Naive thymus-derived CD4-positive, alpha-beta T cell (primary cell): ENCODE measurements at places on chromosomes 1 and 21. TPM values are rescaled to one million over a fixed set of nuclear protein-coding genes. Genes with fewer than 3 reads are reported as not detected.

LCE3E gene
- total RNA-seq: not detected

FAM72D gene
- 4.7 and 4.9 TPM in 2 replicates for total RNA-seq

S100A7A gene
- not detected for total RNA-seq

LRRC8D gene
- 33.1 and 37.3 TPM in 2 replicates for total RNA-seq

KIAA0040 gene
- 23.8 TPM for total RNA-seq

DNA sequence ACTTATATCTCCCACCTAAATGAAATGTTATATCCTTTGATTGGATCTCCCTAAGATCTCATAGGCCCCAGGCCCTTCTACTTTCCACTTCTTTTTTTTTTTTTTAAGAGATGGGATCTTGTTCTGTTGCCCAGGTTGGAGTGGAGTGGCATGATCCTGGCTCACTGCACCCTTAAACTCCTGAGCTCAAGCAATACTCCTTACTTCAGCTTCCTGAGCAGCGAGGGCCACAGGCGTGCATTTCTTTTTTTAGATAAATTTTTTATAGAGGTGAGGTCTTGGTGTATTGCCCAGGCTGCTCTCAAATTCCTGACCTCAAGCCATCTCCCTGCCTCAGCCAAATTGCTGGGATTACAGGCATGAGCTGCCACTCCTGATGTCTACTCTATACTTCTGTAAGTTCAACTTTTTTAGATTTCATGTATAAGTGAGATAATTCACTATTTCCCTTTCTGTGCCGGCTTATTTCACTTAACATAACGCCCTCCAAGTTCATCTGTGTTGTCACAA lies 987.5 kb upstream of the NCAM2 start:
- no peak for DNase-seq

DNA sequence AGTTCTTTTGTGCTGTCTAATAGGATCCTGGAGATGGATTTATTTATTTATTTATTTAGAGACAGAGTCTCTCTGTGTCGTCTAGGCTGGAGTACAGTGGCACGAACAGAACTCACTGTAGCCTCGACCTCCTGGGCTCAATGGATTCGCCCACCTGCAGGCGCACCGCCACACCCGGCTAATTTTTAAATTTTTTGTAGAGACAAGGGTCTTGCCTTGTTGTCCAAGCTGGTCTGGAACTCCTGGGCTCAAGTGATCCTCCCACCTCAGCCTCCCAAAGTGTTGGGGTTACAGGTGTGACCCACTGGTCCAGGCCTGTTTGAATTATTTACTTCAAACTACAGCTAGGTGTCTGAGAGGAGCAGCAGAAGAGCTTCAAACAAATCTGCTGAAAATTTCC lies 9.6 kb upstream of the SPEN start:
- DNase-seq: no peak

DNA sequence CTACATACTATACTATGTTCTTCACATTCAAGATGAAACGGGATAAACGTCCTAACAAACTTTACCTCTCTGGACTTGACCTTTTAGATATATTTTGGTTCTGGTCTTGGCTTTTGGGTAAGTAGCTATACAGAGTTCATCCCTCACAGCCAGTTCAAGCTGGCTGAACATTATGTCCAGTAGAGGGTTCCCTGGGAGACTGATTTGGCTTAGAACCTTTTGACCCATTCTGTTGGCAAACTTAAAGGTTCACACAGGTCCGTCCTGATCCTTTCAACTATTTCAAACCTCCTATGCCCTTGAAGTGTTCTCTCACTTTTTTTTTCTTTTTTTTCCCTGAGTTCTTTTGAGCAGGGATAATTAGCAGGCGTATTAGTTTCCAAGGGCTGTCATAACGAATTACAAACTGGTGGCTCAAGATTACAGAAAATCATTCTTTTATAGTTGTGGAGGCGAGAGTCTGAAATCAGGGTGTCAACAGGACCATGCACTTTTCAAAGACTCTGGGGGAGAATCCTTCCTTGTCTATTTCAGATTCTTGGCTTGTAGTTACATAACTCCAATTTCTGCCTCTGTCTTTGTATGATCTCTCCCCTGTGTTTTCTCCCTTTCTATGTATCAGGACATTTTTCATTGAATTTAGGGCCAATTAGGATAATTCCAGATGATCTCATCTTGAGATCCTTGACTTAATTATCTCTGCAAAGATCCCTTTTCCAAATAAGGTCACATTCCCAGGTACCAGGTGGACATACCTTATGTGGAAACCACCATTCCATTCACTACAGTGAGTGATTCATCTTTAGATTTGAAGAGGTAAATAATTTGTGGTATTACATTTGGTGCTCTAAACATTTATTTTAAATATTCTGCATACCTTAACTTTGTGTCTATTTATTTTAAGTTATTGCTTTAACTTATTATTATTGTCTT lies 257.4 kb upstream of the USP25 start:
- no peak for DNase-seq

DNA sequence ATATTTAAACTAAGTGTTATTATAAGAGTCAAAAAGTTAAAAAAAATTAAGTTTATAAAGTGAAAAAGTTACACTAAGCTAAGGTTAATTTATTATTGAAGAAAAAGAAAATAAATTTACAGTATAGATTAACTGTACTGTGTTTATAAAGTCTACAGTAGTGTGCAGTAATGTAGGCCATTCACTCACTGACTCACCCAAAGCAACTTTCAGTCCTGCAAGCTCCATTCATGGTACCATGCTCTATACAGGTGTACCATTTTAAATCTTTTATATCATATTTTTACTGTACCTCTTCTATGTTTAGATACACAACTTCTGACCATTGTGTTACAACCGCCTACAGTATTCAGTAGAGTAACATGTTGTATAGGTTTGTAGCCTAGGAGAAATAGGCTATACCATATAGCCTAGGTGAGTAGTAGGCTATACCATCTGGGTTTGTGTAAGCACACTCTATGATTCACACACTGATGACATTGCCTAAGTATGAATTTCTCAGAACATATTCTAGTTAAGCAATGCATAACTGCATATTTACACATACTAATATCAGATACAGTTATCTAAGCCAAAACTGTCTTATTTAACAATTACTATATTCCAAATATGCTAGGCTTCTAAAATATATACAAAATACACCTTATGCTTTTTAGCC lies 80.6 kb upstream of the GFI1 start:
- DNase-seq: no peak

- no peak for DNase-seq
These were observed 1.6 kb downstream of the KCNE1 start for GRCh38 chr21:34510148-34511142.

DNA sequence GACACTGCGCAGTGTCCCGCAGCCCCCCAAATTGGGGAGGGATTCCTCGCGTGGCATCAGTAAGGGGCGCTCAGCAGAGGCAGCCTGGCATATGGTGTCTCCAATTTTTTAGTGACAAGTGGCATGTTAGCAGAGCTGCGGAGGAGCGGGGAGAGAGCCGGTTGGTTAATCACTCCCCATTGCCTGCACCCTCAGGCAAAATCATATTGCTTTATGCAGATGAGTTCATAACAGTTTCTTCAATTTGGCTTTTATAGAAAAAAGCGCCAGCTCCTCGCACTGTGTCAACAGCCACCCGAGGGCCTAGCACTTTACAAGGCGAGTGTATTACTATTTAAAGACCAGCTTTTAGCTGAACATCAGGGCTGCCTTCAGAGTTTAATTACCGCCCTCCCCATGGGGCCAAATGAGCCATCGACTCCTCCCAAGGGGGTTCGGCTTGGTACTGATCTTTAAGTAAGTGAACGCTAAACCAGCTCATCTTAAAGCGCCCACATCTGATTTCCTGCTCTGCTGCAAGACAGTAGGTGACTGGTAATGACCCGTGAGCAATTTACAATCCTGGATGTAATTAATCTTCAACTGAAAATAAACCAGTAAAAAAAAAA lies 298.9 kb downstream of the DSCAM start:
- no peak for DNase-seq

DNA sequence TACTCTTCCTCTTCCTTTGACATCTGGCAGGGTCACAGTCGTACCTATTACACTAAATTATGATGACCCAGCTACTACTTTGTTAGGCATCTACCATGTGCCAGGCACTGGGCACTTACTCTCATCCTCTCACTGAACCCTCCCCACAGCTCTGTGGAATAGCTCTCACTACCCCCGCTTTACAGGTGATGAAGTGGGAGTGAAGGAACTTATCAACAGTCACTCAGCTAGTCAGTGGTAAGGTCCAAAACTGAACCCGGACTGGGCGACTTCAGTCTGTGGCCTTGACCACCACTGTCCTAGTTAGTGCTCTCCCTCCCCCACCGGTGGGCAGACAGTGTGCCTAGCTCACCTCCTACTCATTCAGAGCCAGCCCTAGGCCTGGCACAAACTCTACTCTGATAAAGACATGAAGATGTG lies 12.3 kb downstream of the ADGRB2 start:
- no peak for DNase-seq

DNA sequence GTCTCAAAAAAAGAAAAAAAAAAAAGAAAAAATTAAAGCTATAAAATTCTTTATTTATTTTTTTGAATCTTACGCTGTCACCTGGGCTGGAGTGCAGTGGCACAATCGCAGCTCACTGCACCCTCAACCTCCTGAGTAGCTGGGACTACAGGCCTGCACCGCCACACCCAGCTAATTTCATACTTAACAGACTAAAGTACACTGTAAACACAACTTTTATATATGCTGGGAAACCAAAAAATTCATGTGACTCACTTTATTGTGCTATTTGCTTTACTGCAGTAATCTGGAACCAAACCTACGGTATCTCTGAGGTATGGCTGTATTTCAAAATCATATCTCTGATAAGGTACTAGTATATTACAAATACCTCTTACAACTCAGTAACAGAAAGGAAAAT lies 40.3 kb downstream of the HSF2BP start:
- DNase-seq: no peak

- no peak for DNase-seq
These were observed 24.8 kb upstream of the EDN2 start for GRCh38 chr1:41509270-41509671.

GRCh38 chr1:242467556-242468145 lies 56.8 kb downstream of the PLD5 start:
- DNase-seq: no peak

DNA sequence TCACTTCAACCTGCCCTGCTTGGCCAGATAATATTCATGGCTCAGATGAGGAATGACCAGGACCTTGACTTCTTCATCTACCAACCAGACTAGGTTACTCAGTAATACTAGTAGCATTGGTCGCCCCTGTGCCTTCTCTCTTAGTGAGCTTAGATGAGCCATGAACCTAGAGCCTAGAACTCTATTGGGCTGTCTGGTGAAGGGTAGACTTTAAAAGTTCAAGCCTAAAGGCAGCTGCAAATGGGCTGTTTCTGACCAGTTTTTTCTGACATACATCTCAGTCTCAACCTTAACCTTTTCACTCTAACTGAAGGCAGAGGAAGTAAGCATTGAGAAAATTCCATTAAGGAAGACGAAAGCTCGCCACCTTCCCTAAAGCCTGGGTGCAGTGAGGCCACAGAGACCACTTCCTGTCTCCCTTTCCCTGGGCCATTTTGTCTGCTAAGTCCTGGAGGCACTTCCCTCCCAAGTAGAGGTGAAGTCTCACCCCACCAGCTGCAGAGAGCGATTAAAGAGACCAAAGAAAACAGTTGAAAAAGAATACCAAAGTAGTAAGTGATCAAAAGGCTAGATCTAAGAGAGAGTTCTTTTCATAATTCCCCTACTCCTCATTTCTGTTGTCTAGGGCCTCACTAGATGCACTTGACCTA lies 53.3 kb downstream of the MTR start:
- no peak for DNase-seq
